ENCODE measurements at places on chromosomes 1 and 21.

DNA sequence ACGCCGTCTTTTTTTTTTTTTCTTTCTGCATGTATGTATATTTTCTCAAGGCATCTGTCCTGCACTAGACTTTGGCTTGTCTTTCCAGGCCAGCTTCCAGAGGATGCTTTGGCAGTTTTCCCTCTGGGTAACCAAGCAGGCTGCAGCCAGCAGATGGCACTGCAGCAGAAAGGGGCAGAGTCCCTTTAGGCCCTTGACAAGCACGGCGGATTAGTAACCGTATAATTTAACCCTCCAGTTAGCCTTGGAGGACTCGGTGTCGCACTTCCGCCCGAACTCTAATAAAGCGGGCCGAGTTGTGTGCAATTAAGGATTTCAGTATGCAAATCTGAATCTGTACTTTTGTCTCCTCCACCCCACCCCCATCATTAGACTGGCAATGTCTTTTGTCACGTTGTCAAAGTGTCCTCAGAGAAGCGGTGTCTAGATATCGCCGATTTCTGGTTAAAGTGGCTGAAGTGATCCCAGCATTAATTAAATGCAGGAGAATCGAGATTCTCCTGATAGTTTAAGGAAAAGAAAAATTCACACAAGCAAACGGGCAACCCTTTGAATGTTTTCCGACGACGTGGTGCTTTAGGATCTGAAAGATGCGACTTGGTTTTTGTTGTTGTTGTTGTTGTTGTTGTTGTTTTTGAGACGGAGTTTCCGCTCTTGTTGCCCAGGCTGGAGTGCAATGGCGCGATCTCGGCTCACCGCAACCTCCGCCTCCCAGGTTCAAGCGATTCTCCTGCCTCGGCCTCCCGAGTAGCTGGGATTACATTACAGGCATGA, 1.1 kb upstream of the TMEM167B start:
- DNase-seq, result no peak

- peak; percentile 77 for DNase-seq
Measured at GRCh38 chr1:93670141-93670540, 11.5 kb downstream of the BCAR3 start.

DNA sequence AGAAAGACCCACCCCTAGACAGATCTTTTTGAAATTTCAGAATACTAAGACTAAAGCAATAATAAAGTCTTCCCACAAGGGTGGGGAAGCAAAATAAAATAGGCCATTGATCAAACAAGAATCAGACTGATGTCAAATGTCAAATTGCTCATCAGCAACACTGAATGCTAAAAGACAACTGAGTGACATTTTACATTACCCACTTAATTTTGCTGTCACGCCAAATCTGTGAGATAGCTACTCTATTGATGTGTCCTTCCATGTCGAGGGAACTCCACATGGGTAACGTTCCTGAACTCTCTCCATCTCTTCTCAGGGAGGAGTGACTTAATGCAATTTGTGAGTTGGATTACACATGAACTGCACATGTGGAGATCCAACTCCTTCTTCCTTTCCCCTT, 271.7 kb upstream of the CAMK1G start:
- DNase-seq, result no peak

DNA sequence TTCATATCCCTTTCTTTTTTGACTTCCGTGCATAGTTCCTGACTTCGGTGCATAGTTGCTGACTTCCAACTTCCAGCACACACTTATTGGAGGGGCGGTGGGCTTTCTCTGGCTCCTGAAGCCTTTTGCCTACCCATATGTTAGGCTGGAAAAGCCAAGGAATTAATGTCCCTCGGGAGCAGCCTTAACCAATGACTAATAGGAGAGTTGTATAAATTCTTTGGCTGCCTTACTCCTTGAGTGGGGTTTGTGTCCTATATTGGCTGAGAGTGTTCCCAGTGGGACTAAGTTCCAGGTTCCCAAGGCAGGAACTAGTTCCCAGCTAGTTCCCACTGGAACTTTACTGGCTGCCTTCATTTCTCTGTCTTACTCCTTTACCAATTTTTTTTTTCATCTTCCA, 105.7 kb downstream of the ZNF326 start:
- no peak for DNase-seq

- peak; percentile 10 for DNase-seq
Measured at GRCh38 chr1:108199201-108199691, 897 bp downstream of the SLC25A24 start.

- peak; percentile 14 for DNase-seq
Measured at GRCh38 chr1:114695430-114696058, at the start of gene AMPD1. TSS of gene AMPD1 (minus strand) at chr1:114695546. CDS start at chr1:114695471, 75 bp downstream.

- no peak for DNase-seq
Measured at GRCh38 chr1:31987135-31987619, 26.5 kb upstream of the KHDRBS1 start.

DNA sequence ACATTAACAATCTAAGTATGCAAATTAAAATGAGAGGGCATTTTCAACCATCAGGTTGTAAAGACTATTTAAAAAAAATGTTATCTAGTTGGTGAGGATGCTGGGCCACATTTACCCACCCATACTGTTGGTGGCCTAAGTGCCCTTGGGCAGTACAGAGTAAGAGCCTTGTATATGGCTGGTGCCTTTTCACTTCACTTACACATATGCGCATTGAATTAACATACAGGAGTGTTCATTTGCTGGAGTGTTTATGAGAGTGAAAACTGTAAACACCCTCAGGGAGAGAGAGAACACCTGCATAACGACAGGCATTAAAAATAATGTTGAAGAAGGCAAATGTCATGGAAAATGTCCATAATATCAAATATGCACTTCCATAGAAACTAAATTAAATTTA, 427.1 kb downstream of the PCP4 start:
- DNase-seq, result no peak

- DNase-seq, result no peak
Measured at GRCh38 chr21:33135925-33136324, 66.0 kb downstream of the OLIG1 start.

GRCh38 chr1:117585086-117585485, 20.8 kb upstream of the TENT5C start:
- DNase-seq, result no peak

DNA sequence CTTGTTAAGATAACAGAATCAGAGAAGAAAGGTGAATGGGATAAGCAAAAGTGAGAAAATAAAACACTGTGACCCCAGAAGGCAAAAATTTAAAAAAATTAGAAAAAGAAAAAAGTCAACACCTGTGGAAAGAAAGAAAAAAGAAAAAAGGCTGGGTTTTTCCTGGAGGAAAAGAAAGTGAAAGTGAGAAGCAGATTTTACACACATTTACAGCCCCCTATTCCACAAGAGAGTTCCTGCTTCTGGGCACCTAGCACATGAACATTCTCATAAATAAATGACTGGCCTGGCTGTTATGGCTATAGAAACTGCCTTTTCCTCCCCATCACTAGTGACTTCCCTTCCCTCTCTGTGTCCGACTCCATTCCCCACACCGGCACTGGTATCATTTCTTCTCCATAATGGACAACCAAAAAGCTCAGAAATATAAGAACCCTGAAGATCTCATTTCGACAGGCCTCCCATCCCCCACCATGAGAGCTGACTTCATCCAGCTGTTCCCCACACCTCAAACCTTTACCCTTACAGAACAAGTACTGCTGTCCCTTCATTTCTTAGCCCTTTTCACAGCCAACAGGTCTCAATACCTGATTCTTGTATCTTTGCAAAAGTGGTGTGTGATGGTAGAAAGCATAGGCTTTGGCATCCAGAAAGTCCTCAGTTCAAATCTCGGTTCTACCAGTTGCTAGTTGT, 12.6 kb downstream of the MTF1 start:
- no peak for DNase-seq

DNA sequence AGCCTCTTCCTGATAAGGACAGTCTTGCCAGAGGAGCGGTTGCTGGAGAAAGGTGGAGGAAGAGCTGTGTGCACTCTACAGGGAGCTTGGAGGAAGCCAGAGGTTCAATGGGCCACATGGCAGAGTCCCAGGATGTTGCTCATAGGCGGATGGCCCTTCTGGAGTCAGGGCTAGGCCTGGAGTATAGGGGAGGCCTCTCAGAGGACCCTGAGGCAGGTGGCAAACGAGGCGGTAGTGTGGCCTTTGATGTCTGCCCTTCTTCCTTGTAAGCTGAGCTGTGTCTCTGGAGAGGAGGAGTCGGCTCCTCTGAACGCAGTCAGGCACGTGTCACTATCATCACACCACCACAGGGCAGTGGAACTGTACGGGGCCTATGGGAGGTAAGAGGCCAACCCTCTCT, 8.6 kb downstream of the PKP1 start:
- DNase-seq, result no peak

DNA sequence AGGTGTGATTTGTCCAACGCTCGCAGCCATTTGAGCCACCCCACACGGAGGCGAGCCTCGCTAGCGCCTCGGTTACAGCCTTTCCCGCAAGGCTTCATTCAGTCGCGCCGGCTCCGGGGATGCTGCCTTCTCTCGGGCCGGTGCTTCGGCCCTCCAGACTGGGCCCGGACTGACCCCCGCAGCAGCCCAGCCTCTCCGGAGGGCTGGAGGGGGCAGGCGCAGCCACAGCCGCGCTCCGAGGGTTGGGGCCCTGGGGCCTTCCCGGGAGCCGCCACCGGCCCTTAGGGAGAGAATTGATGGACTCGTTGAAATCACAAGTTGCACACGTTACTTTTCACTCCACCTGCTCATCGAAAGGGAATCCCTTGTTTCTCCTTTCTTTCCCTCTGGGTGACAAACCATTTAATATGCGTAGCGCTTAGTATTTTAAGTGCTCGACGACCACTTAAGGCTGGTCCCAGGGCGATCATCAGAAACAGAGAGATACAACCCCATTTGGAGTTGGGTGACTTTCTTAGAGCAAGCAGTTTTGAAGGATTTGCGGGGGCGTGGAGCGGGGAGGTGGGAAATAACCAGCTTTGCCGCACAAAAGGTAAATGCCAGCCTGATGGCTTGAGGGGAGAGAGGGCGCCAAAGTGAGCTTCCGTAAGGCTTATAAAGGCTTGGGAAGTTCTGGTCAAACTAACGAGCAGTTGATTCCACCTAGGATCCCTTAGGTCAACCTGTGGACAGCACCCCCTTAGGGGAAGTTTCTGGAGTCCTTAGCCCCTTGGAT, 24.6 kb upstream of the ENAH start:
- no peak for DNase-seq

DNA sequence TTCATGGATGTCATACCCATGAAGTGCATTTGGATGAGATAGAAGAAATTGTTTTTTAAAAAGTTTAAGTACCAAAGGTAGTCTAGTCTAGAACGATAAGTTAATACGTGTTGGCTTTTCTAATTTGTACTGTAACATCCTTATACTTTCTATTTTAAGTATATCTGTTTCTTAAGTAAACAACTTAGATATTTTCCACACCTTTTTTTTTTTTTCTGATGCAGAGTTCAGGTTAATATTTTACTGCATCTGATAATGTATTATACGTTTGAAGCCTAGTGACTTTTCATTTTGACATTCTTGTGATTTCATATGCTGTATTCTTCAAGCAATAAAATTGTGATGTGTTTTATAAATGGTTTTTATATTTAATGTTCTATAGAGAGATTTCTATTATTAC, 16.5 kb downstream of the DR1 start:
- no peak for DNase-seq

DNA sequence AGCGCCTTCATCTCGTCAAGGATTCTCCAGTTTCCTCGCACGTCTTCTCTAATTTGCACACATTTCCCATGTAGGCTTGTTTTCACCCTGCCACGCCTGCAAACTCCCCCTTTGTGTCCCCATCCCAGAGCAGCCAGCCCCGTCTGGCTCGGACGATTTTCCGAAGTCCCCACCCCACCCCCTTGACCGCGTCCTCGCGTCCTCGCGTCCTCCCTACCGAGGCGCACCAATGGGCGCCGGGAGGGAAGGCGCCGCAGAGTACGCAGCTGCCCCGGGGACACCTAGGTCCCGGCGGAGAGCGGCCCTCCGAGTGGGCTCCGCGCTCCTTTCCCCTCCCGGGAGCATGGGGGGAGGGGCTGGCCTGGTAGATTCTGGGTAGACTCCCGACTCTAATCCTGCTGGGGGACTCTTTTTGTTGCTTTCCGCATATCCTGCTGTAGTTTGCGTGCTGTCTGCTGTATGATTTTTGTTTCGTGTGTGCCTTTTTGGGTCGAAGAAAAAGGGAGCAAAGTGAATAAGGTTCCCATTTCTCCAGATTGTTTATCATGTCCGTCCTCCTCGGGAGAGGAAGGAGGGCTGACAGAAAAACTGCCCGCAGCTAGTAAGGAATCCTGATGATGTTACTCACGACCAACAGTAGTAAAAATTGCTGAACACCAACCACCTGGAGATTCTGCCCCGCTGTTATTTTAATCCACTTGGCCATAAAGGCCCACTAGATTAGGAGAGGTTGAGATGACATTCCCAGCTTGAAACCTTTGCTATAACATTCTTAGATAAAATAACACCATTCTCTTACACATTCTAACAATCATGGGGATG, 1.5 kb downstream of the CACHD1 start:
- no peak for DNase-seq

GRCh38 chr1:181601186-181601950, 118.1 kb downstream of the CACNA1E start:
- DNase-seq, result no peak

GRCh38 chr1:58500043-58500442, 46.5 kb downstream of the OMA1 start:
- DNase-seq, result no peak

DNA sequence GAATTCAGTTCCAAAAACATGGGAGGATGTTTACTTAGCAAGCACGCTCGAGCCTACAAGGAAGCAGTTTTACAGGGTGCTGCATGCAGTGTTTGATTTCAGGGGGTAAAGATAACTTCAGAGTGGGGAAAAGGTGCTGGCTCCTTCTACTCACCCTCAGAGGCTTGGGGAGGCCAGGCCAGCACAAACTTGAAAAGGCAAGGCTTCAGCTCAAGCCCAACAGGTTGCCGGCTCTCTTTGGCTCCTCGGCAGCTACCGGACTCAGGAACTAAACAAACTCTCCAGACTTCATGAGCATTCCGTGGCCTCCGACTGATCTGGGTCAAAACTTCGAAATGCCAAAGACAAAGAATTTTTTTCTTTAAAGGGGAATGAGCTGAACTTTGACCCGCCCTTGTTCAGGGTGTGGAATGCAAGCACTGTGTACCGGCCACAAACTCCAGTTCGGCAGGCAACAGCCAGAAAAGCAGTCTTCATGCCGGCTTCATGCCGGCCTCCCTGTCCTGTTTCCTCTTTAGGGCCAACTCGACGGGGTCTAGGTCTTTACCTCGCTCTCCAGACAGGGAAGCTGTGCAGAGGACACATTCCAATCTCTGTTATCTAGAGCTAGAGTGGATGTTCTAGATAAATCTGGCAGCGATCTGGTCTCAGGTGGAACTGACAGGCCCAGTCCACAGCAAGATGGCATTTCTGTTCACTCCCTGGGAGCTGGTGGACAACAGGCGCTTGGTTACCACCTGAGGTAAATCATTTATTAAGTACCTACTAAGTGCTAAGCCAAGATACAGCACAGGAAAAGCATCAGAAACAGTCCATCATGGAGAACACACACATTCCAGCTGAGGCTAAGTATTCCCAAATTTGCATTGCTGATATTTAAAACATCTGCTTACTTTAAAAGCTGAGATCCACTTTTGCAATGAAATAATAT, 75.0 kb downstream of the CD46 start:
- no peak for DNase-seq

DNA sequence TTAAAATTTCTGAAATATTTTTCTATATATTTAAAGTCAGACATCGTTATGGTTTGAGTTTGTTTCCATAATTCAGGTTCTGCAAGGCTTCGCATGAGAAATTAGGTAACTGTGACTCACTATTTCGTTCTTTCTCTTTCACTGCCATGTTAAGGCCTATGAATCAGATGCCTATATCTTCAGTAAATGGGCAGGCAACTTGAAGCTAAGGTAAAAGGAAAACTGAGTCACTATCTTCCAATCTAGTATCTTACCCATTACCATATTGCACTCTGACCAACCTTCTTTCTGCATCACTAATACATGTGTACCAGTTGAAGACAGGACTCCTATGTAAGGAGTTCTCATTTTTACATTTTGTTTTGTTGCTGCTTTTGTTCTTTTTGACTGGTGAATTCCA, 37.8 kb downstream of the PYHIN1 start:
- DNase-seq, result no peak

All from brain microvascular endothelial cell (primary cell).